ENCODE measurements at places on chromosomes 12 and 14.

DNA sequence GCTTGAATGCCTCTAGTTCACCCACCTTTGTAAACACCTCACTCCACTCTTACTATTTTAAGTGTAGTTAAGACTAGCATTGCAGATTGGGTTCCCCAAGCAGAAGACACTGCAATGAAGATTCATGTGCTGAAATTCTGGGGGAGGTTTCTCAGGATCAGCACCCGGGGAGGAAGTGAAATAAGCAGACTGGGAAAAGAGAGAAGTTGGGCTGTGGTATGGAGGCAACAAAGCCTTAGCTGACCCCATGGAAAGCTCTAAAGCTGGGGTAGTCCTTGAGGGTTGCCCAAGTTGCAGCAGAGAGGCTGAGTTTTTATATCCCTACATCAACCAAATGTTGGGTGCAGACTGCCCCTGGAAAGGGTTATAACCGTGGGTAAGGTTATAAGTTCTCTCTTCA is 23.9 kb upstream of the IGF1 start:
- DNase-seq: no peak

DNA sequence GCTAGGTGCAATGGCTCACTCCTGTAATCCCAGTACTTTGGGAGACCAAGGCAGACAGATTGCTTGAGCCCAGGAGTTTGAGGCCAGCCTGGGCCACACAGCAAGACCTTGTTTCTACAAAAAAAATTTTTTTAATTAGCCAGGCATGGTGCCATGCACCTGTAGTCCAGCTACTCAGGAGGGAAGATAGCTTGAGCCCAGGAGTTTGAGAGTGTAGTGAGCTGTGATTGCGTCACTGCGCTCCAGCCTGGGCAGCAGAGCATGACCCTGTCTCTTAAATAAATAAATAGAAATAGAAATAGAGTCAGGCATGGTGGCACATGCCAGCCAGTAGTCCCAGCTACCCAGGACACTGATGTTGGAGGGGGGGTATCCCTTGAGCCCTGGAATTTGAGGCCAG is 36.7 kb upstream of the CLIP1 start:
- no peak for DNase-seq

DNA sequence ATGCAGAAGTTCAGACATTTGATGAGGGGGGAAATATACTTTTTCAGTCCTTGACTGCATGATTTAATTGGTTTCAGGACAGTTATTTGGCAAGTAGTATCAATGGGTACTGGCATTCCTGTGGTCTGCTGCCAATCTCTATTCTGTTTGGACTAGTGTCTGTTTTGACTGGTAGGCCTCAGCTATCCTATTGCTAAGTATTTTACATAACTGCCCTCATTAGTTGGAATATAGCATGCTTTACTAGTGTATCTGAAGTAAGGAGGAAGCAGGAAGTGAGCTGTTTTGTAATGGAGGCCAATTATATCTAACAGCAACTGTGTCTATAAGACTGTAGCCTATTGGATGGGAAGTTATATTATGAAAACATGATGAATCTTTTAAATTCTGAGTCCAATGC is 104.3 kb downstream of the FLRT2 start:
- no peak for DNase-seq

DNA sequence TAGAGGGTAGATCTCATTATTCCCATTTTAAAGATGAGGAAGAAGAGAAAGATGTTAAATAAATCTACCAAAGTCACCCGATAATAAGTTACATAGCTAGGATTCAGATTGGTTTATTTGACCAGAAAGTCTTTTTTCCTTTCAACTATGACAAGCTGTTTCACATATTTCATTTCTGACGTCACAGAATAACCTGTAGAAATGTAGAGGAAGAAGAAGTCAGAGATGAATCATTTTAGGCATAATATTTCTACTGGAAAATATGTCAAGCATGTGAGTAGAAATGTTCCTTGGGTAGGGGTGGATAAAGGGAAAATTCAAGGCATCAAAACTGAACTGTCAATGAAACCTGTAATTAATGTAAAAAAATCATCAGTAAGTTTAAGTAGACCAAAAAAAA is 107.0 kb downstream of the MGST1 start:
- peak; percentile 1 for DNase-seq

- DNase-seq: no peak
Measured at GRCh38 chr12:120998435-120998834, 17.9 kb downstream of the C12orf43 start.

GRCh38 chr12:111368291-111368787 is 556 bp downstream of the PHETA1 start:
- no peak for DNase-seq

- DNase-seq: no peak
Measured at GRCh38 chr14:21092273-21093011, 6.0 kb downstream of the ZNF219 start.

DNA sequence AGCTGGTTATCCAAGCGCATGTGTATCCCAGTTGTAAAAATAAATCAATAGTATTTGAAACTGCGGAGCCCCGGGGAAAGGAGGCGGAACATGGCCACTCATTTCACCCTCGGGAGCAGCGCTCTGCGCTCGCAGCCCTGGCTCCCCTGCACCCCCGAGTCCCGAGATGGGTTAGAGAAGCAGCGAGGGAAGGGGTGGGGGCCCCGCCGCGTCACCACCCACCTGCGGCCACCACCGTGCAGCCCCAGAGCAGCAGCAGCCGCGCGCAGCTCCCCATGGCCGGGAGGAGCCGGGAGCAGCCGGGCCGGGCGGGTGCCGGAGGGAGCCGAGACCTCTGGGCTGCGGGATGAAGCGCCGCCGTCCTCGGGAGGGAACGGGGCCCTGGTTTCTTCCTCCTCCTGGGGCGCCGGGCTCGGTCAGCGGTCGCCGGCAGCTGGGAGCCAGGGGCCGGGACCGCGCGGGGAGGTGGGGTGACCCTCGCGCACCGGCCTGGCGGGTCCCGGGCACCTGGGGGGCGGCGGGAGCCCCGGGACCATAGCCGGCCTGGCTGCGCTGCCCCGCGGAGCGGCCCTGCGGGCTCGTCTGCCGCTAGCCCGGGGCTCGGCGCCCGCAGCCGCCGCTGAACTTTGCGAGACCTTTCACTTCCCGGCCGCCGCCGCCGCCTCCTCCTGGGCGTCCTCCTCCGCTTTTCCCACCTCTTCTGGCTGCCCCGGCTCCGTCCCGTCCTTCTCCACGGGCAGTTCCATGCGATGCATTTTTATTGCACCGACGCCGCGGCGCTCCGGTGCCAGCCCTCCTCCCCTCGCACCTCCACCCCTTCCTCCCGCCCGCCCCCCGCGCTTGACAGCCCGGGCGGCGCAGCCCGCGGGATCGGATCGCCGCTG is at the start of gene NTN4:
NTN4 (minus strand) TSS at position 732 of the 884 bp plus-strand sequence; CDS start at position 277, 455 bp downstream.
- no peak for DNase-seq

GRCh38 chr12:29039013-29039412 is 110.1 kb upstream of the FAR2 start:
- peak; percentile 55 for DNase-seq

GRCh38 chr14:91729756-91730155 is 2.1 kb downstream of the CATSPERB start:
- DNase-seq: no peak

DNA sequence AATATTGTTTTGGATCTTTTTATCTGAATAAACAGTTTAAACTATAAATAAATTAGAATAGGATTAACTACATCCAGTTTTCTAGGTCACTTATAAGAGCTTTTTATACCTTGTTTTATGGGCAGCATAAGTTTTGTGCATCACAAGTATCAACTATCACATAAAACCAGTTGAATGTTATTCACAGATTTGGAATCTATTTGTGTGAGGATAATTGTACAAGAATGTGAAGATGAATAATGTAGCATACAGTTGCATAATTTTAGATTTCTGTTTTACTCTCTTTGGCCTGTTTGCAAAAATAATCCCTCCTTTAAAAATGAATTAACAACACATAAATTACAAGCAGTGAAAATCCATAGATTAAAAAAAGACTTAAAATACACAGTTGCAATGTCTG is 88.8 kb downstream of the SCFD1 start:
- no peak for DNase-seq

DNA sequence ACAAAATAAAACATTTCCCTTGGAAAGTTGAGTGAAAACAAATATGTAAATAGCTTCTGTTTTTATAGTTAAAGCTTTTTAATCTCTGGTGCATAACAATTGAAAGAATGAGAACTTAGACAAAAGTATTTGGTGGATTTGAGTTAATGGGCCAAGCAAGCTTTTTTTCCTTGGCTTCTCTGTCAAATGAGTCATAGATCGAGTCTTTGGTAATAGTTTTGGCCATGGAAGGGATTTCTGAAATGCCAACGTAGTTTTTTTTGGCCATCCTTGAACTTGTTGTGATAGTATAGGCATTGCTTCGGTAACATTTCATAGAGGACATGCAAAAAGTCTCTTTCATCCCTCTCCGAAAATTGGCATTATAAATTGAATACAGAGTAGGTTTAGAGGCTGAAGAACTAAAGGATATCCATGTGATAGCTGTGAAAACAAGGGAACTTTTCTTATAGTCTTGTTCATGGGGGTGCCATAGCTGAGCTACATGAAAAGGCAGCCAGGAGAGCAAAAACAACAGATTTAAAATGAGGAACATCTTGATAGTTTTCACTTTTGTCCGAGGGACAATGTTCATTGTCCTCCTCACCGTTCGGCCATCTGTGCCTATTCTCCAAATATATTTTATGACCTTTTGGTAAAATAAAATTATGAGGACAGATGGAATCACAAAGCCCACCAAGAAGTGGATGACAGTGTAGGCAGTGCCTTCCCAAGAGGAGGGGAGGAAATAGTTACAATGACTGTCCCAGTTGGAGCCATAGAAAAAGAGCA is 34.7 kb downstream of the GPR19 start:
- peak; percentile 22 for DNase-seq

GRCh38 chr14:81980601-81981306 is 447.1 kb upstream of the SEL1L start:
- no peak for DNase-seq

DNA sequence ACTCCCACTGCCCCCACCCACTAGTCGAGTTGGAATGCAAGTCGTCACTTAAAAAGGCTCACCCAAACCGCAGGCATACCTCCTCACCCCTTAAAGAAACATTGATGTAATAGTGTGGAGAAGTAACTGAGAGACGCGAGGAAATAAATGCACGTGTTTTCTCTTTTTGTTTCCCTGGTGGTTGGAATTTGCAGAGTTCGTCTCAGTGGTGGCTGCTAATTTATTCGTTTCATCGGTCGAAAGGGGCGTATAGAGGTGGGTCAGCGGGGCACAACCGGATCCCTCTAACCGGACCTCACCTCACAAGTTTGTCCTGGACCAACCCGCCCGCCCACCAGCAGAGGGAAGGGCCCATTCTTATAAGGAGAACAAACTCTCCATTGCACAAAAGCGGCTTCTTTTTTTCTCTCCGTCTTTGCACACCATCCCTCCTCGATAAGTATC is 5.0 kb upstream of the NPAS3 start:
- no peak for DNase-seq

GRCh38 chr12:96948782-96949181 is 41.7 kb downstream of the NEDD1 start:
- DNase-seq: no peak

GRCh38 chr14:87901236-87901635 is 91.7 kb downstream of the GALC start:
- DNase-seq: no peak

DNA sequence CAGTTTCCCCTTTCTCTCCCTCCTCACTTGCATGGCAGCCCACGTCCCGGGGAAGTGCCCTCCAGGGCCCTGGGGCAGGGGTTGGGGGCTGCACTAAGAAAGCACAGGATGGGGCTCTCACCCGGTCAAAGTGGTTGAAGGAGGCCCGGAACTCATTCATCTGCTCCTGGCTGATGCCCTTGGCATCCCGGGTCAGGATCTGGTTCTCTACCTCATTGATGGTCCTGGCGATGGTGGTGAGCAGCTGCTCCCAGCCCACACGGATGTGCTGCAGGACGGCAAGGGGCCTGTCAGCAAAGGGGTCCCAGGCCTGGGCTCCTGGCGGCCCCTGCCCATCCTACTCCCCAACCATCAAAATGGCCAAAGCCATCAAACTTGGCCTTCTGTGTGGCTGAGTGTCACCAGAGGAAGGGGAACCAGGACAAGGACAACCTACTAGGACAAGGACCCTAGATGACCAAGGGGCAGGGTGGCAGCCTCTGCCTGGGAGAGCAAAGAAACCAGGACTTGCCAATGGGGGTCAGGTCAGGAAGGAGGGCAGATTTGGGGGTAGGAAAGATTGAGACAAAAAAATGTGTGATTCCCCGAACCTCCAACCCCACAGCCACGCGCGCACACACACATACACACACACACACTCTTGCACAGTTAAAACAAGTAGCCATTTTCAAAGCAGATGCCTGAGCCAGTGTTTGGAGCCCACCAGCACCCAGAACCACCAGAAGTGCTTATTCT is 87.1 kb upstream of the ZFP36L1 start:
- no peak for DNase-seq

GRCh38 chr12:56724701-56724971 is 463 bp downstream of the NACA start:
- no peak for DNase-seq

- DNase-seq: no peak
Measured at GRCh38 chr14:80615831-80616230, 325.7 kb downstream of the CEP128 start.

DNA sequence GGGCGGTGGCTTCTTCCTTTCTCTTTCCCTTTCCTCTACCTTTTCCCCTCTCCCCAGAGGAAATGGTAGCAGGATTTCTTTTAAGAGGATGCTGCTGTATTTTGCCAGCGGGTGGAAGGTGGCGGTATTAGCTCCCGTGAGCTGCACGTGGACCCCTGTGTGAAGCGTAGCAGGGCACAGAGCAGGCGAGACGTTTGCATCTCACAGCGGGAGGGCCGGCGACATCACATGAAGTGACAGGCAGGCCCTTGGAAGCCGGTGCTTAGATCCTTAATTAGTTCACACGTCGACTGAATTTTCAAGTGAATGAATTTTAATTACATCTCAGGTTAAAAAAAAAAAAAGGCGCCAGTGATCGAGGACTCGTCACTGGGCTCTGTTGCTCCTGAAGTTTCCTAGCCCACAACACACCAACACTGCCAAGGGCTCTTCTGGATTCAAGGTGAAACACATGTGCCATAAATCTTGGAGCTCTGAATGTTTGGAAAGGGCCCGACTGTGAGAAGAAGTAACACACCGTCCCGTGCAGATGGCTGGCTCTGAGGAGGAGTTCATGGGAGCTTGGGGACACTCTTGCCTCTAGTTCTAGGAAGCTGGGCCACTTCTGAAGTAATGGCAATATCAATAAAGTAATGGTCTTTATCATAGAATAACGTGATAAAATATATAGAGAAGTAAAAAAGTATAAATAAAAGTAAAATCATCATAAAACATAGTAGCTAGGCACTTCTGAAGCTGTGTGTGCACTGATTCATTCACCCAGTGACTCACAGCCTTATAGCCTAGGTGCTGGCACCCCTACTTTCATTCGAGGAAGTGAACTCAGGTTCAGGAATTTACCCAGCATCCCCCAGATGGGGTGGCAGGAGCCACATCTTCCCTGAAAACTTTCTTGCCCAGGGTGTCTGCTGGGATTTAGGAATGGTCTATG is 75.3 kb downstream of the AACS start:
- DNase-seq: peak; percentile 54

DNA sequence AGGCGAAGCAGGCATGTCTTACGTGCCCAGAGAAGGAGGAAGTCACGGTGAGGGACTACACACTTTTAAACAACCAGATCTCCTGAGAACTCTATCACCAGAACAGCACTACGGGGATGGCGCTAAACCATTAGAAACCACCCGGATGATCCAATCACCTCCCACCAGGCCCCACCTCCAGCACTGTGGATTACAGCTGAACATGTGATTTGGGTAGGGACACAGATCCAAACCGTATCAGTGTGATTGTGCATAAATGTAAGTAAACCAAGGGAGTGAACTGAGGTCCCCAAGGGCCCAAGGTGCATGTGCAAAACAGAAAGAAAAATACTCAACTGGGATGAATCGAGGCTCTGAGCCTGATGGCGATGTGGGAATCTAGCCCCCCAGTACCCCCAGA is 134.2 kb downstream of the DICER1 start:
- no peak for DNase-seq

GRCh38 chr14:29222671-29223268 is 456.2 kb downstream of the FOXG1 start:
- no peak for DNase-seq

All from non-pigmented ciliary epithelial cell (primary cell).